ENCODE measurements at places on chromosomes 3 and 15.

- peaks cover 9% of the 10 kb centered on the region for H3K36me3 ChIP-seq
- no peaks in the 10 kb centered on the region for H3K4me1 ChIP-seq
- H3K27ac ChIP-seq: no peak overlapping the region
- H3K27me3 ChIP-seq: no peaks in the 10 kb centered on the region
Measured at GRCh38 chr3:108565506-108565905, 23.7 kb downstream of the CIP2A start.

GRCh38 chr15:56160966-56161365 lies 82.7 kb downstream of the RFX7 start:
- DNase-seq: no peak
- H3K4me3 ChIP-seq: no peak overlapping the region
- H3K36me3 ChIP-seq: peaks cover 9% of the 10 kb centered on the region
- H3K4me1 ChIP-seq: peaks cover 36% of the 10 kb centered on the region

GRCh38 chr3:119743921-119744320 lies 38.0 kb upstream of the NR1I2 start:
- peaks cover 12% of the 10 kb centered on the region for H3K27me3 ChIP-seq
- H3K36me3 ChIP-seq: no peaks in the 10 kb centered on the region
- DNase-seq: no peak
- H3K27ac ChIP-seq: no peak overlapping the region

- H3K4me3 ChIP-seq: no peak overlapping the region
- no peak overlapping the region for H3K27ac ChIP-seq
- H3K36me3 ChIP-seq: peaks cover 4% of the 10 kb centered on the region
- no peaks in the 10 kb centered on the region for H3K4me1 ChIP-seq
- H3K27me3 ChIP-seq: no peaks in the 10 kb centered on the region
Measured at GRCh38 chr15:35244227-35244626, 159.1 kb upstream of the NANOGP8 start.

DNA sequence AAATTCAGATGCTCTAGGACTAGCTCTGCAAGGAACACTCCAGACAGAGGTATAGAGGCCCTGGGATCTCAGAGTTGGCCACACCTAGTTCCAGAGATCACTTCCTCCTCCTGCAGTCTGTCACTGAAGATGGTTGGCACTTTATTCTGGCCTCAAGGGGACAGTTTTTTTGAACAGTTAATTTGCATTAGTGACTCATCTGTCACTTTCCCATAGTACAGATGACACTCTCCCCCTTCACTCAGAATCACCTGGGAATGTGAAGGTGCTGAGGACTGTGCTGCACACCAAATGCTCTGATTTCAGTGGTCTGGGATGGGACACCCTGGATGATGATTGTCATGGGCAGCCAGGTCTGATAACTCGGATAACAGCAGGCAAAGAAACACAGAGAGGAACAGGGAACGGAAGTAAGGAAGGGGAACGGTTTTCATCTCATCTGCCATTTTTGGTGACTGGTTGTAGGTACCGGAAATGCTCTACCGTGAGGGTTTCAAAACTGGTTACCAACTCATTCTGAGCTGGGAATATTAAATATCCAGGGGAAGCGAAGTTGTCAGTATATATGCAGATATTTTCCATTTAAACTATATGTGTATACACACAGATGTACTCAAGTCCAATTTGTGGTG lies 232.5 kb upstream of the ST8SIA2 start:
- peaks cover 7% of the 10 kb centered on the region for H3K36me3 ChIP-seq
- no peaks in the 10 kb centered on the region for H3K27me3 ChIP-seq
- no peak for DNase-seq
- H3K27ac ChIP-seq: no peak overlapping the region

GRCh38 chr15:84023636-84024035 lies 211.9 kb upstream of the GOLGA6L4 start:
- H3K4me3 ChIP-seq: no peak overlapping the region
- H3K27me3 ChIP-seq: peaks cover 24% of the 10 kb centered on the region
- H3K4me1 ChIP-seq: no peaks in the 10 kb centered on the region
- DNase-seq: no peak
- no peak overlapping the region for H3K27ac ChIP-seq

DNA sequence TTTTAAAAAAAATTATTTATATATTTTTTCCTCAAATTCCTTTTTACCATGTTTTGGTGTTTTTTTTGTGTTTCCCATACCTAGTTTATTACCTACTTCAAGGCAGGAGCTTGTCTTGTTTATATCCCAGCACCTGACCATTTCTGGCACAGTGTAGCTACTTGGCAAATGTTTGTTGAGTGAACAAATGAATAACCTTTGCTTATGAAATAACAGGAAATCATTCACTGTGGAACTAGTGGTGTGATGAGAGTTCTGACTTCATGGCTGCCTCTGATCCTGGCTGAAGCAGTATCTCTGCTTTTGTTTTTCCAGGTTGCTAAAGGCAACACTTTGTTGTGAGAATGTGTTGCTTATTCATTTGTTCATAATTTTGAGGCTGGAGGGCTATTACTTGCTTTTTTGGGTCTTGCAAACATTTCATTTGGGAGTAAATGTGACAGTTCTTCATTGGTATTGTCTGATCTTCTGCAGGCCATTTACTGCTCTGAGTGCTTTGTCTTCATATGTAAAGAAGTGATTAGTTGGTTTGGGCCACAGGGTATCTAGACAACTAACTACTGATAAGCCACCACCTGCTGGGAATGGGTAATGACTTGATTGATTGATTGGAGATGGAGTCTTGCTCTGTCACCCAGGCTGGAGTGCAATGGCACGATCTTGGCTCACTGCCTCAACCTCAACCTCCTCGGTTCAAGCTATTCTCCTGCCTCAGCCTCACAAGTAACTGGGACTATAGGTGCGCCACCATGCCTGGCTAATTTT lies 5.7 kb downstream of the RAD54L2 start:
- no peak for DNase-seq
- no peaks in the 10 kb centered on the region for H3K27me3 ChIP-seq
- H3K4me3 ChIP-seq: no peak overlapping the region
- no peaks in the 10 kb centered on the region for H3K36me3 ChIP-seq
- peaks cover 31% of the 10 kb centered on the region for H3K4me1 ChIP-seq
- H3K27ac ChIP-seq: no peak overlapping the region

- DNase-seq: no peak
- peaks cover 2% of the 10 kb centered on the region for H3K27me3 ChIP-seq
- H3K27ac ChIP-seq: no peak overlapping the region
- peaks cover 2% of the 10 kb centered on the region for H3K4me1 ChIP-seq
- H3K36me3 ChIP-seq: no peaks in the 10 kb centered on the region
- H3K4me3 ChIP-seq: no peak overlapping the region
Measured at GRCh38 chr3:73765878-73766545, 141.3 kb upstream of the PDZRN3 start.

GRCh38 chr15:38589502-38589901 lies 24.9 kb upstream of the RASGRP1 start:
- no peaks in the 10 kb centered on the region for H3K27me3 ChIP-seq
- H3K4me1 ChIP-seq: peaks cover 26% of the 10 kb centered on the region
- no peak overlapping the region for H3K27ac ChIP-seq
- no peaks in the 10 kb centered on the region for H3K36me3 ChIP-seq

DNA sequence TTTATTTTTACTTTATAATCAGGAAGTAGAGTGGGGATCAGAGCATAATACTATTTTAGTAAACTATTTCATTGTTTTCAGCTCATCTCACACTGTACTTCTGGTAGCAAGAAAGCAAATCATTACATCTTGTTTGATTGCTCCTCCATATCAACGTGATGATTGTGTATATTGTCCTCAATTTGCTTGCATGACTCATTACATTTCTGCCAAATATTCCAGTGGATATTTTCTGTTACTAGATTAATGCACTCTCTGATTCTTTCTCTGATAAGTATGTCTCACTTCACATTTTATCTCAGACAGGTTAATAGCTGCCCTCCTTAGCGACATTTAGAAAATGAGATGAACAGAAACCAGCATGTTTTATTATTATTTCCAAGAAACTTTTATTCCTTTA lies 1145.3 kb downstream of the OTOL1 start:
- no peaks in the 10 kb centered on the region for H3K36me3 ChIP-seq
- no peak for DNase-seq
- H3K4me1 ChIP-seq: no peaks in the 10 kb centered on the region
- H3K27me3 ChIP-seq: no peaks in the 10 kb centered on the region
- no peak overlapping the region for H3K4me3 ChIP-seq

DNA sequence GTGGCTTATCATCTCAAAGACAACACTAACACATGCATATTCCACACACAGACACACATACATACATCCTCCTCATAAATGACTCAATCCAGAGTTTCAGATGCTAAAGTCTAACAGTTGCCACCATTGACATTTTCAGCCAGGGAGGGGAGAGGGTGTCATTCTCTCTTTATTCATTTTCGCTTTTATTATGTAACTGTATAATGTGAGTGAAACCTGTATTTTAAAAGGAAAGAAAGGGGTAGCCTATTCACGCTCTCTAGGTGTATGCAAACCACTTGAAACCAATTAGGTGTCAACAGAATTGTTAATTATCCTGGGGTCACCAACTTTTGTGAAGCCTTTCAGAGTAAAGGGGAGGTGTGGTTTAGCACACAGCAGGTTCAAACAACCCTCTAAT lies 1282.9 kb downstream of the ROBO2 start:
- H3K27me3 ChIP-seq: no peaks in the 10 kb centered on the region
- no peak overlapping the region for H3K27ac ChIP-seq
- no peak overlapping the region for H3K4me3 ChIP-seq
- no peaks in the 10 kb centered on the region for H3K4me1 ChIP-seq
- no peaks in the 10 kb centered on the region for H3K36me3 ChIP-seq

GRCh38 chr15:74585191-74585590 lies 30.4 kb upstream of the CLK3 start:
- H3K27ac ChIP-seq: peak overlapping the region; percentile 5
- DNase-seq: no peak
- no peaks in the 10 kb centered on the region for H3K27me3 ChIP-seq
- peaks cover 6% of the 10 kb centered on the region for H3K4me1 ChIP-seq
- H3K36me3 ChIP-seq: peaks cover 66% of the 10 kb centered on the region

GRCh38 chr3:73774645-73775044 lies 149.9 kb upstream of the PDZRN3 start:
- DNase-seq: no peak
- no peak overlapping the region for H3K4me3 ChIP-seq
- no peak overlapping the region for H3K27ac ChIP-seq
- H3K4me1 ChIP-seq: no peaks in the 10 kb centered on the region
- H3K36me3 ChIP-seq: no peaks in the 10 kb centered on the region
- H3K27me3 ChIP-seq: no peaks in the 10 kb centered on the region

DNA sequence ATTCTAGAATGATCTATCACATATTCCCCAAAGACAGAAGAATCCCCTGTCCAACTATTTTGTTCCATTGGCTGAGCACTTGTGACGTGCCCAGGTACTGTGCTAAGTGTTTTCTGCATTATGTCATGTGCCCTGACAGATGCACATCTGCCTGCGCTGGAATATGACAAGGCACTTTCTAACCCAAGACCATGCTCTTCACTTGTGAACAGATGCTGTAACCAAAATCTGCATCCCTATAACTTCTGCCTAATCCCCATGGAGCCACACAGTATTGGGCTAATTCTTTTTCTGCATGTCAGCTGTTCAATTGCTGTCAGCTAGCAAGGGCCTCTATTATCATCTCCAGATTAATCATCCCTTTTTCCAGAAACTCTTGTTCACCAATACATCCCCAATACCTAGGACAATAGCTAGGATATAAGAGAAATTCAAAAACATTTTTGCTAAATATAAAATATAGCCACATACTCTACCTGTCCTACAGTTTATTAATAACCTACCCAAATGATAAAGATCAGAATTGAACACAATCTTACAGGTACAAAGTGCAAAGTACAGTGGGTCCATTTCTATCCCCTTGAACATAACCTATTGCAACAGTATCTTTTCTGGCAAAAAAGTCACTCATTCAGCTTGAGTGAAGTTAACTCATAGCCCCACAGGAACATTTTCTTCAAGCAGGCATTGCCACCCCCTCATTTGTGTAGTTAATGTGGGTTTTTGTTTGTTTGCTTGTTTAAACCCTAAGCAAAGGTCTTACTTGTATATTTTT lies 109.4 kb upstream of the LRRN1 start:
- DNase-seq: no peak
- H3K4me3 ChIP-seq: no peak overlapping the region
- no peaks in the 10 kb centered on the region for H3K36me3 ChIP-seq
- H3K27ac ChIP-seq: no peak overlapping the region
- H3K4me1 ChIP-seq: no peaks in the 10 kb centered on the region
- H3K27me3 ChIP-seq: no peaks in the 10 kb centered on the region

- no peak overlapping the region for H3K4me3 ChIP-seq
- no peak for DNase-seq
- H3K27me3 ChIP-seq: peaks cover 4% of the 10 kb centered on the region
- no peaks in the 10 kb centered on the region for H3K36me3 ChIP-seq
- no peak overlapping the region for H3K27ac ChIP-seq
Measured at GRCh38 chr3:12759693-12760565, 870 bp upstream of the TMEM40 start.

GRCh38 chr3:126925411-126926171 lies 57.3 kb upstream of the PLXNA1 start:
- DNase-seq: no peak
- H3K27ac ChIP-seq: no peak overlapping the region
- H3K4me1 ChIP-seq: no peaks in the 10 kb centered on the region

- no peaks in the 10 kb centered on the region for H3K36me3 ChIP-seq
- DNase-seq: no peak
- H3K4me1 ChIP-seq: no peaks in the 10 kb centered on the region
Measured at GRCh38 chr15:88144921-88145653, 111.5 kb downstream of the NTRK3 start.

- no peaks in the 10 kb centered on the region for H3K4me1 ChIP-seq
- H3K27ac ChIP-seq: no peak overlapping the region
- H3K36me3 ChIP-seq: no peaks in the 10 kb centered on the region
- DNase-seq: no peak
- H3K27me3 ChIP-seq: peaks cover 6% of the 10 kb centered on the region
- no peak overlapping the region for H3K4me3 ChIP-seq
Measured at GRCh38 chr3:134992586-134992985, 197.5 kb downstream of the EPHB1 start.

DNA sequence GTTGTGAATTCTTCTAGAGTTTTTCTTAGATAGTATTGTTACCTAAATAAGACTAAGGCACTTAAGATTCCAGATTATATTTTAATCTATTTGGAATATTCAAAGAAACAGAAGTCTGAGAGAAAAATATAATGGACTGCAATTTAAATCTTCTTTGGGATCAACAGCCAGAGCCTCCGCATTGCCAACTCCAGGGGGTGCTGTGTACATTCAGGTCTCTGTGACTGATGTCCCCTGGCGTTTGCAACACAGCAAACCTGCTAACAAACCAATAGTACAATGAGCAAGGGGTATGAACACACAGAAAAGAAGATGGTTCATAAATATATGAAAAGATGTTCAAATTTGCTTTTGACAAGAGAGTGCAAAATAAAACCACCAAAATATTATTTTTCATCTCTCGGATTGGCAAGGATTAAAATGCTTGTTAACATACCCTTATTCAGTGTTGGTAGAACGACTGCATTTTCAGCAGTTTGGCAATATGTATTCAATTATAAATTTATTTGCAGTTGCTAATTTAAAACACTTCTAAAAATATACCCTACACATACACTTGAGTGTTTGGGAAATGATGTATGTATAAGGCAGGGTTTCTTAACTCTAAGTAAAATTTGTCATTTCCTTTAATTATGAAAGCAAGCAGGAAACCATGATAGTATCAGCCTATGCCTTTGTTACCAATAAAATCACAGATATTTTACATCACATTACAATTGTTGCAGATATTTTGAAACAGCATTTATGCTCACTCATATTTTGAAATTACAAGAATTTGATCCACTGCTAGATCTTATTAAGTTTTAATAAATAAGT lies 16.1 kb upstream of the TM4SF1 start:
- DNase-seq: no peak
- H3K27me3 ChIP-seq: peaks cover 2% of the 10 kb centered on the region
- no peak overlapping the region for H3K27ac ChIP-seq
- no peaks in the 10 kb centered on the region for H3K36me3 ChIP-seq
- H3K4me3 ChIP-seq: no peak overlapping the region
